ENCODE measurements at places on chromosomes 4 and X.

DNA sequence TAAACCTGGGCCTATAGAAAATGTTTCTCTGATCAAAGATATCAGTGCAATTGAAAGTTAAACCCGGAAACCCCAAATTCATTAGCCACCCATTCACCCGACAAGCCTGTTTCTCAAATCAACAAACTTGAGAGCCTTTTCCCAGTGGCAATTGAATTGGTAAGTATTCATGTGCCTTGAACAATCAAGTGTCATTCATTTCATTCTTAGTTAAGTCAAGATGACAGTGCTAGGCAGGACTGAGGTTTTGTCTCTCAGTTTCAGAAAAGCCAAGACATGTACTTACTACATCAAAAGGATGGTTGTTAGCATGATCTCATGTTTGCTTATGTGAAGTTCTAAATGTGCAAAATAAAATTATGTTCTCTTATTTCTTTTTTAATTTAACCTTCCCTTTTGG, 32.3 kb downstream of the CC2D2A start:
- no peak for DNase-seq

DNA sequence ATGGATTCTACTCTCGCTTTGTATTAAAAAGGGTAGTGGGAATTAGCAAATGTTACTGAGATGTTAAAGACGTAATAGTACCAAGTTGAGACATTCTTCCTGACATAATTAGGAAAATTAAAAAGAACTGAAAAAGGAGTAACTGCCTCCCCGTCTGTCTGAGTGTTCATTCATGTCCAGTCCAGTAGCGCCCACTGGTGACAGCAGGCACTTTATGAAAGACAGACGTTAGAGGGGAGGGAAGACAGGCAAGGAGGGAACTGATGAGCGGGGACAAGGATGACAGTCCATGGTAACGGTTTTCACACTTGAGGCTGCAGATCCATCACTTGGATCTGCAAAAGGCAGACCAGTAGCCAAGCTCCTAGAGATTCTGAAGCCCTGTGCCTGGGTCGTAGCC, 326.7 kb downstream of the STK32B start:
- peak; percentile 75 for DNase-seq

GRCh38 chr4:15809466-15809865, 31.3 kb downstream of the CD38 start:
- no peak for DNase-seq

DNA sequence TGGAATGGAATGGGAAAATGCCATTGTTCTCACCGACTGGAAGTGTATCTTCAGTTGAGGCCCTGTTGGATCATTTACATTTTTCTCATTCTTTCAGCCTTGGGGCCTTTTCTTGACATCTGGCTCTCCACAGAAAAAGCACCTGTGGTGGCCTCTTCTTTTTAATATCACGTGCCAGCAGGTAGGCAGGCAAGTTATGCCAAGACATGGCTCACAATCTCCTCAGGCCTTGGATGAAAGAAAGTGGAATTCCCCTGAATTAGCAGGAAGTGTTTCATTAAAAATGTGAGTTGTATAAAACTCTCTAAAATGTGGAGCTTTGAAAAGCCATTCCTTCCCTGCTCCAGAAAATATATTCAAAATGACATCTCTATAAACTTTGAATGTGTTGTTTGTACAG, 122.1 kb downstream of the FRAS1 start:
- no peak for DNase-seq

- no peak for DNase-seq
Measured at GRCh38 chr4:48205107-48205506, 64.5 kb downstream of the TEC start.

DNA sequence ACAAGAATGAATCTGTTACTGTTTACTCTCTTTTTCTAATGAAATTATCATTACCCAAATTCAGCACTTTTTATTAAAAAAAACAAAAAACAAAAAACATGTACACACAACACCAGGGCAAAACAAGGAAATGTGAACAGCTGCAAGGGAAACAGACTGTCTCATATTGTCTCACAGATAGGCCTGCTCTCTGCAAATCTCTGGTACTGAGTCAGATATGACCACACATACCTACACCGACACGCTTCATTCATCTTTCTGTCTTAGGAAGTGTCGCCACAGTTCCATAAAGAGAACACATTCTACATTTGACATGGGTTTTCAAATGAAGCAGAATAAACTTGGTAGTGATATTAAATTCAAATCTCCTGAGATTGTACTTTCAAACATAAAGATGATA, 92.2 kb upstream of the GPR34 start:
- DNase-seq: no peak

DNA sequence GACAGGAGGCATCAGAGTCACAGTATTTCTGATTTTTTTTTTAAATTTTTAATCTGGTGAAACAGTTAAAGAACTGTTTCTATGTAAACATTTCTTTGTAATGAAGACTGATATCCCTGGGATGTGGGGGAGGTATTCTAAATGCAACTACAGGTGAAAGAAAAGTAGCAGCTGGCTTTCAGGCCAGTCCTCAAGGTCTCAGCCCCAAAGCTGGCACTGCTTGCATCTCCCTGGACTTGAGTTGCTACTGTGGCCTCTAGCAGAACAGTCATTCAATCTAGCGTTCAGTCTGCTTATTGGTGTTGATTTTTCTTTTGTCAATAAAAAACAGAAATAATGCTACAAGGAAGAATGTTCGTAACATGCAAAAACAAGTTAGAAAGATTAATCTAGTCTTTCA, 4.9 kb downstream of the MBNL3 start:
- no peak for DNase-seq

DNA sequence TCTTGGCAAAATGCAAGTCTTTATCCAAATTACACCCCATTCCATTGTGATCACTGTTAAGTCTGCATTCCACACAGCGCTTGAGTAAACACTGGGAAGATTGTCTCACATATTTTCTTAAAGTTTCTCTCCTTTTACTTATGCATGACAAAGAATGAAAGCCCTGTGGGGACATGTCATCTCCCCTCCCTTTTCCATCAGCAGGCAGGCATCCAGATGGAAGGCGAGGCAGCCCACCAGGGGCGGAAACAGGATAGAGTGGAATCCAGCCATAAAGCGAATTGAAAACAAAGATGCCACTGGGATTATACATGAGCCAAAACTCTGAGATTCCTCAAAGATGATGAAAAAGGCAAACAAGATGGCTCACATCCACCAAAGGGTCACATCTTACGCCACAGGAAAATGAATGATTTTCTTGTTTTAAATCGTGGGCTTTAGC, 78.2 kb downstream of the AFAP1 start:
- DNase-seq: no peak

GRCh38 chr4:99630857-99631360, 26.7 kb downstream of the C4orf54 start:
- no peak for DNase-seq

- DNase-seq: no peak
Measured at GRCh38 chrX:39019056-39019455, 217.8 kb downstream of the MID1IP1 start.

DNA sequence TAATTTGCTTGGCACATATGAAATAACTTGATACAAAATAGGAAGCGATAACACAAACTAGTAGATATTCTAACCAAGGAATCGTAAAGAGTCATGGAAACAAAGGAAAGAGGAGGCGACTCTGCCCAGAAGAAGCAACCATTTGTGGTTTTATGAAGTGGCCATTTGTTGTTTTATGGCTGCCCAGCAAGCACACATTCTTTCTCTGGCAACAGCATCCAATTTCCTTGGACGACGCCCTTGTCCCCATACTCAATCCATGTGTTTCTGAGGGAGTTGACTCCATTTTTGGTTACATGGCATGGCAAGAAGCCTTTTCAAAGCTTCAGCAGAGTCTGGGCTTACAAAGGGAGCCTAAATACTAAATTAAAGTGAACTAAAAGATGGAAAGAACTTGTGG, 295.1 kb downstream of the INPP4B start:
- no peak for DNase-seq

DNA sequence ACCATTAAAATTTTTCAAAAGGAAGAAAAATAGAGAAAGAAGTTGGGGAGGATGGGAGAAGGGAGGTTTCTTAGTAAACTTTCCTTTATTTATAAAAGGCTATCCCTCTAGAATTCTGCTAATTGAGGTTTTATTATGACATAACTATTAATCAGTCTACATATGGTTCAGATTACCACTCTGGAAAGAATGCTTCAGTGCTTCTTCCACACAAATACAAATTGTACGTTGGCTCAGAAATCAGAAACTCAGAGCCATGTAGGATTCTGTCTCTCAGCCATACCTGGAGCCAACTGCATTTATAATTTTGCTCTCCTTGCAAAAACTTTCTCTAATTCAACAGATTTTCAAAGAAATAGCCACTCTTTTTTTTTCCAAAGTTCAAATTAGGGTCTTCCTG, 37.1 kb downstream of the SRPX start:
- DNase-seq: no peak

DNA sequence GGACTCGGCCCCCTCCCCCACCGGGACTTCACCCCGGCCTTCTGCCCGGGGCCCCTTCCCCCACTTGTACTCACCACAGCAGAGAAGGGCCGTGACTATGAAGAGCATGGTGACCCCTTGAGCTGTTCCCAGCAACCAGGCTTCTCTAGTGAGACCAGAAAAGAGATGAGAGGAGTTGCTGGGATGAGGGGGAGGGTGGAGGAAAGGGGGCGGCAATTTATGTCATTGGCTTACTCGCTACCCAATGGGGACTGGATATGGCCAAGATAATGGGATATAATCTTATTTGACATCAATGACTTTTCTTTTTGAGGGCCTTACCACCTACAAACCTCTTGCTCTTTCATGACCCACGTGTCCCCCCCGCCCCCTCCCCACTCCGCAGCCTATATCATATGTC, 9.9 kb downstream of the IGSF1 start:
- no peak for DNase-seq

GRCh38 chrX:110425222-110426154, 66.8 kb downstream of the RTL9 start:
- DNase-seq: no peak

GRCh38 chrX:51336584-51336983, 4.0 kb downstream of the NUDT10 start:
- DNase-seq: peak; percentile 52

DNA sequence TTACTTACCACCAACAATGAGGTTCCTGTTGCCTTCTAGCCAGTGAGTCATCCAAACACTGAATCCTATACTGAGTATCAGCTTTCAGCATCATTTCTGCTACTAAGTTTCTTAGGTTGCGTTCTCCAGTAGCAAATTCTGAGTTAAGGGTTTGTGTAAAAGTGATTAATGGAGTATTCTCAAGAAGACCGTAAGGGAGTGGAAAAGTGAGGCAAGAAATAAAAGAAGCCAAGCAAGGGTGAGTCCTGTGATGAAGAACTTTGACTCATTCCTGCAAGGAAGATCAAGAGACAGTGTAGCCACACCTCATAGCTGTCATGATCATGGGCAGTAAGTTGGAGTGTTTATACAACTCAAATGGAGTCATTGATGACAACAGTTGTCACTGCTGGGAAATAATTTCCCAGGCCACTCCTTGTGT, 446.2 kb downstream of the RAPGEF2 start:
- no peak for DNase-seq

DNA sequence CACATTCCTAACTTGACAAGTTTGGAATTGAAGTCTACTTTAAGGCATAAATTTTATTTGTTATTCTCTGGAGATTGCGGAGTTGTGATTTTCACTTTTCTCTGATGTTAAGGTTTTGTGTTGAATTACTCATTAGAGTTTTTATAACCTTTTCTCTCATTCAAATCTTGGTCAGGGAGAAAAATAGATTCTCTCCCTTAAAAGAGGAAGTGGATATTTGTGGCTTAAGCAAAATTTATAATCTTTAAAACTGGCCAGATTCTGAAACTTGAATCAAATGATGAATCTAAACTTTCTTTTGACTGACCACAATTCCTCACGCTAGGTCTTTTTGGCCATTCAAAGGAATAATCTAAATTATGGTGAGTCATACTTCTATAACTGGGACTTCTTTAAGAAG, 361.4 kb downstream of the TEX13C start:
- no peak for DNase-seq

GRCh38 chr4:77800483-77801259, 18.5 kb downstream of the CNOT6L start:
- no peak for DNase-seq

DNA sequence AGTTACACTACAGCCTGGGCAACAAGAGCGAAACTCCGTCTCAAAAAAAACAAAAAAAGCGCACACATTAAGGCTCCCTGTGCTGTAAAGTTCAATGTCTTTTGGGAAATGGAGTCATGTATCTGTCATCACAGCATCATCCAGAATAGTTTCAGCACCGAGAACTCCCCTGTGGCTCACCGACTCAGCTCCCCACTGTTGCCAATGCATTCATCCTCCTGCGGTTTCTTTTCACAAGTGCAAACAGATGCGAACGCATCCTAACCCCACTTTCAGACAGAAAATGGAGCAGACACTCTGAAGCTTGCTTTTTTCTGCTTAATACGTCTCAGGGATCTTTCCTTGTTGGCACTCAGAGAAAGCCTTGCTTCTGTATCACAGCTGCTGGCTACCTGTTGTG, 13.8 kb upstream of the SH3TC1 start:
- no peak for DNase-seq

DNA sequence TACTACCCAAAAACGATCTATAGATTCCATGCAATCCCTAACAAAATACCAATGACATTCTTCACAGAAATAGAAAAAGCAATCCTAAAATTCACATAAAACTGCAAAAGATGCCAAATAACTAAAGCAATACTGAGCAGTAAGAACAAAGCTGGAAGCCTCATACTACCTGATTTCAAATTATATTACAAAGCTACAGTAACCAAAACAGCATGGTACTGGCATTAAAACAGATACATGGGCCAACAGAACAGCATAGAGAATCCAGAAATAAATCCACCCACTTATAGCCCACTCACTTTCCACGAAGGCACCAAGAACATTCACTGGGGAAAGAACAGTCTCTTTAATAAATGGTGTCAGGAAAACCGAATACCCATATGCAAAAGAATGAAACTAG, 74.7 kb downstream of the PHF8 start:
- no peak for DNase-seq

- no peak for DNase-seq
Measured at GRCh38 chr4:147994076-147994475, 262.2 kb downstream of the ARHGAP10 start.

- DNase-seq: peak; percentile 86
Measured at GRCh38 chrX:47643926-47644325, 6.4 kb downstream of the ELK1 start.

- no peak for DNase-seq
Measured at GRCh38 chr4:176981551-176981950, 188.8 kb upstream of the VEGFC start.

DNA sequence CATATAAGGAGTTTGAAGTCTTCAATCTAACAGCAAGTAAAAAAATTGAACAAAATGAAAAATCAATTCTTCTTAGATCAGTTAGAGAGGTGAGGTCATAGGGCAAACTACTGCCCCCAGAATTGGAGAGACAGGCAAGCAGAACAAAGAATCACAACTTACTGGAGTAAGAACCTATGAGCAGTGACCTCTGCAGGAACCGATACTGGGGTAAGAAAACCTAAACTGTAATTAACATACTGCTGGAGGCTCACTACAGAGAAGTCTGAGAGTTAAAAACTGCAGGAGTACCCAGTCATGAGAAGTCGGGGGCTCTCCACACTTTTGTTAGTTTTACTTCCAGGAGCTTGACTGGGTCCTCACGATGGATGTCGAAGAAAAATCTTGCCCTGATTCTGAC, 16.0 kb downstream of the CLDN22 start:
- no peak for DNase-seq

- no peak for DNase-seq
Measured at GRCh38 chr4:183146478-183146877, 47.4 kb downstream of the WWC2 start.
